ENCODE measurements at places on chromosomes 4 and X.

- no peak for DNase-seq
- no peaks in the 10 kb centered on the region for H3K36me3 ChIP-seq
- no peak overlapping the region for H3K4me3 ChIP-seq
- no peaks in the 10 kb centered on the region for H3K4me1 ChIP-seq
- H3K27me3 ChIP-seq, result no peaks in the 10 kb centered on the region
- no peak overlapping the region for H3K27ac ChIP-seq
These were observed 339.7 kb upstream of the PCDH7 start for GRCh38 chr4:30380404-30380998.

- H3K36me3 ChIP-seq, result peaks cover 38% of the 10 kb centered on the region
- DNase-seq, result no peak
- H3K27ac ChIP-seq, result no peak overlapping the region
- H3K27me3 ChIP-seq, result no peaks in the 10 kb centered on the region
These were observed 79.7 kb downstream of the PDS5A start for GRCh38 chr4:39898015-39898414.

- no peak overlapping the region for H3K27ac ChIP-seq
- no peak for DNase-seq
- H3K36me3 ChIP-seq, result no peaks in the 10 kb centered on the region
- H3K4me3 ChIP-seq, result no peak overlapping the region
- no peaks in the 10 kb centered on the region for H3K27me3 ChIP-seq
- no peaks in the 10 kb centered on the region for H3K4me1 ChIP-seq
These were observed 30.0 kb downstream of the BBS12 start for GRCh38 chr4:122762520-122762919.

DNA sequence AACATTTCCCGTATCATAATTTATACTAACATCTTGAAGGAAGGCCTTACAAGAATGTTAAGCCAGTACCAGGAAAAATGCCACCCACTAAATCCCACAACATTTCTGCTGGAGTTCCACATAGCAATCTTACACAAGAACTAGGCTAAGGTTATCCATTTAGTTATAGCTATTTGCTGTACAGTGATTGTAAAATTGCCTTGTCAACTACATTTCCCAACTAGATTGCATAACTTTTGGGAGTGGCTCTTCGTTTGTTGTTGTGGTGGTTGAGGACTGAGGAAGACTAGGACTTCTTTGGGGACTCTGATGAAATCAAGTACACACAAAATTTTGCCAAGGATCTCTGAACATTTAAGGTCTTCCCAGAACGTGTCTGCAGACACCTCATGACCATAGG, 8.0 kb downstream of the IBSP start:
- no peaks in the 10 kb centered on the region for H3K36me3 ChIP-seq
- no peaks in the 10 kb centered on the region for H3K4me1 ChIP-seq
- H3K27ac ChIP-seq, result no peak overlapping the region
- H3K4me3 ChIP-seq, result no peak overlapping the region

GRCh38 chr4:13478131-13478530, 6.0 kb downstream of the RAB28 start:
- H3K4me3 ChIP-seq, result no peak overlapping the region
- no peaks in the 10 kb centered on the region for H3K27me3 ChIP-seq
- no peaks in the 10 kb centered on the region for H3K36me3 ChIP-seq
- H3K4me1 ChIP-seq, result no peaks in the 10 kb centered on the region
- no peak for DNase-seq

- H3K27me3 ChIP-seq, result no peaks in the 10 kb centered on the region
- H3K27ac ChIP-seq, result no peak overlapping the region
- no peak for DNase-seq
- H3K4me3 ChIP-seq, result no peak overlapping the region
These were observed 9.6 kb downstream of the SLC25A5 start for GRCh38 chrX:119477812-119478232.

All from spinal cord (tissue), 10 donors.